ENCODE measurements at places on chromosomes 16 and 17. TPM values are rescaled to one million over a fixed set of nuclear protein-coding genes. Genes with fewer than 3 reads are reported as not detected.
A peak's percentile ranks its signal among the peaks of the same experiment; 100 is the strongest.

TP53TG3C gene
- not detected for total RNA-seq

SULT1A2 gene
- total RNA-seq, result 0.43 TPM

DNA sequence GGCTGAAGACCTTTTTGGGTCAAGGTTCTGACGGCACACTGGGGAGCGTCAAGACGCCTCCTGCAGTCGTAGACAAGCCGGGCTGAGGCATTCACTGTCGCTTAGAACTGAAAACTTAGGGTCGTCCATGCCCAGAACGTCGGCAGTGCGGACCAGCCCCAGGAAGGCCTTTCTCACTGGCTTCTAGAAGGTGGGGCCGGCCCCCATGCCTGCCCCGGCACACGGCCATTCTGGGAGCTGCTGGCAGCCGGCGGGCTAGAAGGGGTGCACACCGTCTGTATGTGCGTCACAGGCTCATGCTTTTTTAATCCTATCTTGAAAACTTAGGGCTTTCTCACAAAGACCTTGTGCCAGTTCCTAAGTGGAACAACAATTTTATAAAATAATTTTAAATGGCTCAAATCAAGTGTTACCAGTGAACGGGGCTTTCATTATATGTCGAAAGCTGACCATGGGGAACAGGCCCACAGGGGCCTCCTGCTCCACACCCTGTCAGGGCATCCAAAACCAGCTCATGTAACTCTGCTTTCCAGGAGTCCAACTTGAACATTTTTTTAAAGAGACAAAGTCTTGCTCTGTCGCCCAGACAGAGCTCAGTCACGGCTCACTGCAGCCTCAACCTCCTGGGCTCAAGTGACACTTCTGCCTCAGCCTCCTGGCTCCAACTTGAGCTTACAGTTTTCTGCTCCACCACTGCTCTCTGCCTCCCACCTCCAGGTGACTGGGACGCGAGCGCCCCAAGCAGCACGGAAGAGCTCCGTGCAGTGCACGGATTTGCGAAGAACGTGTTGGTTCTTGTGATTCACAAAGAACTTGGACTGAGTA lies 111.2 kb downstream of the ANKRD11 start:
- no peaks in the 10 kb centered on the region for H3K27me3 ChIP-seq
- H3K27ac ChIP-seq, result peak overlapping the region; percentile 71
- no peak overlapping the region for H3K4me3 ChIP-seq
- peaks cover 40% of the 10 kb centered on the region for H3K4me1 ChIP-seq
- H3K36me3 ChIP-seq, result no peaks in the 10 kb centered on the region
- no peak for DNase-seq

GRCh38 chr16:74521691-74522090 lies 85.2 kb downstream of the GLG1 start:
- H3K36me3 ChIP-seq, result peaks cover 3% of the 10 kb centered on the region
- H3K4me3 ChIP-seq, result no peak overlapping the region
- H3K4me1 ChIP-seq, result peaks cover 22% of the 10 kb centered on the region
- peak overlapping the region; percentile 14 for H3K27ac ChIP-seq
- H3K27me3 ChIP-seq, result no peaks in the 10 kb centered on the region

DNA sequence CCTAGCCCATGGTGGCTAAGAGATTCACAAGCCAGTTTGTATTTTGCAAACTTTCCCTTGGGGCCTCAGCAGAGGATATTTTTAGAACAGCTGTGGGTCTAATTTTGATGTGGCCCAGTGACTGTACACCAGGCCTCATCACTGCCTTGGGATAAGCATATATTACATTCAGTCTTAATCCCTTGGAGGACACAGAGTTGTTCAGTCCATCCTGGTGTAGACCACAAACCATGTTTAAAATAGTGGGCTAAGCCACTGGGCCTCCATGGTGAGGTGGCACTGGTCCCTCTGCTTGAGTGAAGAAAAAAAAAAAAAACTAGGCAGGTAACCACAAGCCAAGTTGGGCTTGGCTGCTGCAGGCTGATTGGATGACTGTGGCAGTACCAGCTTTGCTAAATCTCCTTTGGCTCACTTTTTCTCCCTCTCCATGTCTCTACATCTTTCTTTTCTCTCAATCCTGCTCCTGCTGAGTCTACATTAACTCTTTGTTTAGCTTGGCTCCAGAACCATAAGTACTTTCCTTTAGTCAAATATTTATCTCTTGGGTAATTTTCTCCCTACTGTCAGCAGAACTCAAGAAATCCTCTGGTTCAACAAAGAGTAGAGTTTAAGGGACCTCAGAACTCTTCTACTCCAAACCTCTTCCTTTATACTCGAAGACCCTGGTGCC lies 120.0 kb upstream of the TBX2 start:
- no peaks in the 10 kb centered on the region for H3K36me3 ChIP-seq
- no peaks in the 10 kb centered on the region for H3K27me3 ChIP-seq
- H3K4me3 ChIP-seq, result no peak overlapping the region
- DNase-seq, result no peak
- no peak overlapping the region for H3K27ac ChIP-seq

DNA sequence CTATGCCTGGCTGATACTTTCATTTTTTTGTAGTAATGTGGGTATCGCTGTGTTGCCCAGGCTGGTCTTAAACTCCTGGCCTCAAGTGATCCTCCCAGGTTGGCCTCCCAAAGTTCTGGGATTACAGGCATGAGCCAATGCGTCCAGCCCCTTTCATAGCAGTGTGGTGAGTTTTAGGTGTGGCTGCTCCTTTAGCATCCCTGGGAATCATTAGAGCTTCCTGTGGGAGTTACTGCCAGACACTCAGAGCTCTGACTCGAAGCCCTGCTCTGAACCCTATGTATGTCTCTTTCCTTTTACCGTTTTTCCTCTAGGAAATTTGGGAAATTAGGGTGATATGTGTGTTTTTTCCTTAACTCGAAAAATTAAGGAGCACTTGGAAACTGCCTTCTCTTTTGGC lies 44.5 kb downstream of the NDE1 start:
- no peak overlapping the region for H3K4me3 ChIP-seq
- no peaks in the 10 kb centered on the region for H3K27me3 ChIP-seq
- DNase-seq, result no peak
- H3K36me3 ChIP-seq, result peaks cover 2% of the 10 kb centered on the region
- H3K27ac ChIP-seq, result no peak overlapping the region

GRCh38 chr16:65728167-65728566 lies 606.3 kb upstream of the CDH11 start:
- H3K36me3 ChIP-seq, result no peaks in the 10 kb centered on the region
- no peak for DNase-seq
- no peaks in the 10 kb centered on the region for H3K27me3 ChIP-seq
- no peaks in the 10 kb centered on the region for H3K4me1 ChIP-seq

DNA sequence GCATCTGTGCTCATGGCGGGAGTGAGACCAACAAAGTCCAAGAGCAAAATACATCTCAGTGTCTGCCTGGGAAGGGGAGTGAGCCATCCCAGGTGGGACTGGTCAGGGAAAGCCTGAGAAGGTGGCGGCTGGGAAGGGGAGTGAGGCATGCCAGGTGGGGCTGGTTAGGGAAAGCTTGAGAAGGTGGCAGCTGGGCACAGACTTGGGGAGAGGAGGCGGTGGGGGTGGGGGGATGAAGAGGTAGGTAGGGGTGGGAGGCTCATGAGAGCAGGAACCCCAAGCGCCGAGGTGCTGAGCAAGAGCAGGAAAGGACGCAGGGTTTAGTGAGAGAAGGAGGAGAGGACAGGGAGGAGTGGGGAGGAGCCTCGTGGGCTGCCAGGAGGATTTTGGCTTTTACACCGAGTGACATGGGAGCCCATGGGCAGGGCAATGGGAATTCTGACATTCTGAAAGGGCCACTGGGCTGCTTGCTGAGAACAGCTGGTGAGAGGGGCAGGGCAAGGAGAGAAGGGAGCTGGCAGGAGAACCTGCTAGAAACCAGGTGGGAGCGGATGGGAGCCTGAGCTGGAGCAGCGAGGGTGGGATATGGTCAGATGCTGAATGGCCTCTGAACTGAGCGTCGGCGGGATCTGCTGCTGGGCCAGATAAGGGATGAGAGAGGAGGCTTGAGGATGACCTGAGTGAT lies 256.1 kb upstream of the RPL38 start:
- H3K36me3 ChIP-seq, result no peaks in the 10 kb centered on the region
- H3K4me1 ChIP-seq, result no peaks in the 10 kb centered on the region
- H3K27ac ChIP-seq, result no peak overlapping the region
- no peaks in the 10 kb centered on the region for H3K27me3 ChIP-seq
- DNase-seq, result no peak

DNA sequence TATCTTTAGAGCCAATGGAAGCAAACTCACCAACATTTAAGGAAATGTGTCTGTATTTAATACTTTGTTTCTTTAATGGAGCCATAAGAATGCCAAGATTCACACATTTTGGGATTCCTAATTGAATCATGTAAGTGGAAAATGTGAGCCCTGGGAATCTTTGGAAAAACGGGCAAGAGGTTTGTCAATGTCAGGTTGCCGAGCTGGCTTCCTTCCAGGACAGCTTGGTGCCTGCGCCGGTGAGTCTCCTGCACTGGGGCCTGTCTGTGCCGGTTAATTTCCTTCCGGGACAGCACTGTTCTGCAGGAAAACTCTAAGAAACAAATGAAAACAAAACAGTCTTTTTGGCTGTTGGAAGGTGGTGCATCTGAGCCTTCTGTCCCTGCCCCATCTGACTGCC lies 210.6 kb downstream of the HAPSTR1 start:
- H3K27me3 ChIP-seq, result no peaks in the 10 kb centered on the region
- DNase-seq, result no peak
- H3K36me3 ChIP-seq, result no peaks in the 10 kb centered on the region
- H3K4me3 ChIP-seq, result no peak overlapping the region
- H3K4me1 ChIP-seq, result no peaks in the 10 kb centered on the region
- no peak overlapping the region for H3K27ac ChIP-seq

DNA sequence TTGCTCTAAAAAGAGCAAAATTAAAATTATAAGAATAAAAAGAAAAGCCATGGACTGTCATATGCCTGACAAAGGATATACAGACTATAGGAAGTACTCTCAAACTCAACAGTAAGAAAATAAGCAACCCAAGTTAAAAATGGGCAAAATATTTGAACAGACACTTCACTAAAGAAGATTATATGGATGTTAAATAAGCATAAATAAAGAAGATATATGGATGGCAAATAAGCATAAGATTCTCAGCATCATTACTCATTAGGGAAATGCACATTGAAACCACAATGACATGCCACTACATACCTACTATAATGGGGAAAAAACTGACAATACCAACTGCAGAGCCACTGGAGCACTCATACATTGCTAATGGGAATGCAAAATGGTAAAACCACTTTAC lies 14.9 kb upstream of the BEAN1 start:
- H3K36me3 ChIP-seq, result no peaks in the 10 kb centered on the region
- H3K4me3 ChIP-seq, result no peak overlapping the region
- H3K27me3 ChIP-seq, result no peaks in the 10 kb centered on the region
- H3K4me1 ChIP-seq, result peaks cover 10% of the 10 kb centered on the region

DNA sequence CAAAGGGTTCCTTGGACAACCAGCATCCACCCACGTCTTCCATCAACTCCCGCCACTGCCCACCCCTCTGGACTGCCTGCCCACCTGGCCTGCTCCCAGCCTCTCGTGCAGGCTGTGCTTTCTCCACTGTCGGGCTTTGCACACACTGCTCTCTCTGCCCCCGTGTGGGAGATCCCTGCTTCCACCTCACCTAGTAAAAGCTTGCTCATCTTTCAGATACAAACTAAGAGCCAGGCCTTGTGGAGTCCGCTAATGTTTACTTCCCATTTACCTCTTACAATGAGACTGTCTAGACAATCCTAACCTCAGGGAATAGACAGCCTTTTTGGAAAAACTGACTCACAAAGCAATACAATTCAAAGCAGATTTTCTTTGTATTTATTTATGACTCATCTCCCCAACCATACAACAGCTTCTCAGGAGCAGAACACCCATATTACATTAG lies 67.6 kb downstream of the USP31 start:
- DNase-seq, result no peak
- H3K4me3 ChIP-seq, result no peak overlapping the region
- no peaks in the 10 kb centered on the region for H3K4me1 ChIP-seq
- no peak overlapping the region for H3K27ac ChIP-seq
- H3K27me3 ChIP-seq, result no peaks in the 10 kb centered on the region
- no peaks in the 10 kb centered on the region for H3K36me3 ChIP-seq

GRCh38 chr16:476039-476438 lies 50.6 kb downstream of the RAB11FIP3 start:
- H3K4me1 ChIP-seq, result no peaks in the 10 kb centered on the region
- no peaks in the 10 kb centered on the region for H3K27me3 ChIP-seq
- no peak overlapping the region for H3K27ac ChIP-seq
- no peak overlapping the region for H3K4me3 ChIP-seq

DNA sequence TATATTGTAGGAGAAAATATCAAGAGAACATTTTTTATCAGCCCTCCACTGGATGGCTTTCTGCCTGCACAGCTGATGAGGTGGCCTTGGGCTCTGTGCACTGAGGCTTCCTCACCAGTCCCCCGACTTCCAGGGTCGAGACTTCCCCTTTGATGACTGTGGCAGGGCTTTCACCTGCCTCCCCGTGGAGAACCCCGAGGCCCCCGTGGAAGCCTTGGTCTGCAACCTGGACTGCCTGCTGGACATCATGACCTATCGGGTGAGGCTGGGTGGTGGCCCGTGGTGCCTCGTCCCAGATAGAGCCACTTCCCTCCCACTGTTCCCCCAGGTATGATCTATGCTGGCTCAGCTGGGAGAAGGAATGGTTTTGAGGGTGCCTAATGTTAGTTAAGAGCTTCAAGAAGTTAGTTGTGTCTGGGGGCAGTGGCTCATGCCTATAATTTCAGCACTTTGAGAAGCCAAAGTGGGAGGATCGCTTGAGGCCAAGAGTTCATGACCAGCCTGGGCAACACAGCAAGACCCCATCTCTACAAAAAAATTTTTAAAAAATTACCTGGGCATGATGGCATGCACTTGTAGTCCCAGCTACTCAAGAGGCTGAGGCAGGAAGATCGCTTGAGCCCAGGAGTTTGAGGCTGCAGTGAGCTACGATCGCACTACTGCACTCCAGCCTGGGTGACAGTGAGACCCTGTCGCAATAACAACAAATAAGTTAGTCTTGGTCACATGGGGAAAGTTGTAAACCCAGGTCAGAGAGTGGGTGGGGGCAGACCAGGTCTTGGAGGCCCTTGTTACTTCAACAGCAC lies 11.8 kb downstream of the FCSK start:
- no peak for DNase-seq
- H3K27ac ChIP-seq, result no peak overlapping the region
- 0 out of 2 replicates have a peak, but pooled peaks cover 3% of the 10 kb centered on the region for H3K36me3 ChIP-seq
- no peaks in the 10 kb centered on the region for H3K27me3 ChIP-seq

GRCh38 chr17:29571883-29572681 lies 3.6 kb downstream of the TP53I13 start:
- H3K4me3 ChIP-seq, result no peak overlapping the region
- DNase-seq, result no peak
- H3K27me3 ChIP-seq, result no peaks in the 10 kb centered on the region
- H3K4me1 ChIP-seq, result peaks cover 10% of the 10 kb centered on the region

GRCh38 chr16:66549284-66550131 lies at the start of gene TK2:
Gene TK2, minus strand, starts transcription at chr16:66550122. Its CDS starts 61 bp downstream, at chr16:66550061.
- peak within 1 kb of the TSS; percentile 70 for H3K4me3 ChIP-seq
- H3K27ac ChIP-seq, result peak within 1 kb of the TSS; percentile 77

DNA sequence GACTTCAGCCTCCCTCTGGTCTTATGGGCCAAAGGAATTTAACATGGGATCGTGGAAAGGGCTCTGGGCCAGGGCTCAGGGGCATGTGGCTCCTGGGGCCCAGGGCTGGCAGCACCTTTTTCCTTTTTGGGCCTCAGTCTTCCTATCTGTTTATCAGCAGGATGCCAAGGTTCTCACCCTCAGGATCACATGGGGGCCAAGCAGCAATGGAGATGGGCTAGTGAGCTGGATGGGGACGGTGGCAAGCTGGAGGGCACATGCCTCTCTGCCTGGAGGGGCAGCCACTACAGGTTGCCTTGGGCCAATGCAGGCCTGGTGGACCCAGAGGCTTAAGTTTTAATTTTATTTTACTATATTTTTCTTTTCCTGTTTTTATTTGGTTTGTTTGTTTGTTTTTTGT lies 95.4 kb downstream of the CYLD start:
- no peak for DNase-seq
- no peaks in the 10 kb centered on the region for H3K27me3 ChIP-seq
- H3K36me3 ChIP-seq, result no peaks in the 10 kb centered on the region

All from Caco-2 (cell line).